ENCODE measurements at places on chromosomes 2 and 18. TPM values are rescaled to one million over a fixed set of nuclear protein-coding genes. Genes with fewer than 3 reads are reported as not detected.

GRCh38 chr2:222445227-222445626 lies 20.9 kb downstream of the SGPP2 start:
- no peak overlapping the region for H3K27ac ChIP-seq
- H3K4me1 ChIP-seq: no peaks in the 10 kb centered on the region
- H3K27me3 ChIP-seq: no peaks in the 10 kb centered on the region
- H3K36me3 ChIP-seq: no peaks in the 10 kb centered on the region

- no peaks in the 10 kb centered on the region for H3K4me1 ChIP-seq
- peak; percentile 60 for DNase-seq
- H3K4me3 ChIP-seq: no peak overlapping the region
- no peaks in the 10 kb centered on the region for H3K27me3 ChIP-seq
- no peak overlapping the region for H3K27ac ChIP-seq
Observed at GRCh38 chr2:143686585-143687164, 557.5 kb downstream of the ARHGAP15 start.

Gene POMC
- 0.69 TPM for total RNA-seq

DNA sequence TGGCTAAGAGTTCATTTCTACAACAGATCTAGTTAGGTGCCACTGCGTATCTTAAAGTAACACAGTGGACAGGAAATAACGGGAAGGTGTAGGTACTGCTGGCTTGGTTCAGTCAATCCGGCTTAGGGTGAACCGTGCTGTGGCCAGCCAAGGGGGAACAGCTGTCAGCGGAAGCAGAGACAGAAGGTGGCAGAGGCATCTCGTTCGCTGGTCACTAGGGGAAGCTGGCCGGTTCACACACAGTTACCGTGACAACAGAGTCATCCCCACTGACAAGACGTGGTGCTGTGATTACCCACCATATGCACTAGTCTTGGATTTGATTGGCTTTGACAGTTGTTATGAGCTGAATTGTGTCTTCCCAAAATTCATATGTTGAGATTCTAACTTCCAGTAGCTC lies 58.8 kb upstream of the HDAC4 start:
- H3K4me3 ChIP-seq: no peak overlapping the region
- H3K27me3 ChIP-seq: no peaks in the 10 kb centered on the region
- no peak for DNase-seq
- H3K4me1 ChIP-seq: no peaks in the 10 kb centered on the region

Gene CFAP210
- total RNA-seq: not detected
